ENCODE measurements at places on chromosomes 11 and 22. TPM values are rescaled to one million over a fixed set of nuclear protein-coding genes. Genes with fewer than 3 reads are reported as not detected.

GRCh38 chr11:68506908-68507307 is 46.4 kb downstream of the PPP6R3 start:
- no peak for DNase-seq

Gene E2F8
- total RNA-seq: 1.2 TPM

GRCh38 chr11:45896422-45896984 is 10.6 kb downstream of the FREY1 start:
- no peak for DNase-seq

GRCh38 chr11:536841-537621 is at the start of gene LRRC56:
Gene LRRC56, plus strand, starts transcription at chr11:537527. Its CDS starts 3,158 bp downstream, at chr11:540685.
- DNase-seq: peak; percentile 84

GRCh38 chr11:117900121-117900648 is 23.7 kb upstream of the FXYD6 start:
- DNase-seq: peak; percentile 26

DNA sequence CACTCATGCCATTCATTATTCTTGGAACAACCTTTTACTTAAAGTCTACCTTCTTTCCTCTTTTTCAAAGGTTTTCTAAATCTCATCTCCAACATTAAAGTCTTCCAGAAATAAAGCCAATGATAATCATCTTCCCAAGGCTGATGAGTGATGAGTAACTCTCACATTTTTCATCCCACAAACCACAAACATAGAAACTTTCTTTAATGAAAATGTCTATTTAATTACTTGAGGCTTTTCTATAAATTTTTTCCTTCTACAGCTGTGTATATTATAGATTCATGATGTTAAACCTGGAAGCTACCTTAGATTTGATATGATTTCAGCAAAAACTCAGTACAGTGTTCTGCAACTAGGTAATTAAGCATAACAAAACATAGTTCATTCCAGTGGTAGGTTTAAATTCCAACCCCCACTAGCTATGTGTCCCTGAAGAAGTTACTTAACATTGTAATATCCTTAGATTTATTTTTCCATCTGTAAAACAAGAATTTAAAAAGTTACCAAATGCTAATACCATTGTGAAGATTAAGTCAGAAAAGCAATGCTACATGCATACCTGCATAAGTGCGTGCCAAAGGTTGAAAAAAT is 845.4 kb downstream of the KCNA4 start:
- DNase-seq: no peak

Data from sigmoid colon (tissue), 7 donors.